Fibroblast of lung (primary cell): ENCODE measurements at places on chromosomes 2 and 18. TPM values are rescaled to one million over a fixed set of nuclear protein-coding genes. Genes with fewer than 3 reads are reported as not detected.

CTAGE1 gene
- total RNA-seq = under 0.01 TPM in 1 of 2 replicates, not detected in the other

FTCDNL1 gene
- total RNA-seq = 2.3 and 3.6 TPM in 2 replicates

SFXN5 gene
- total RNA-seq = 10.0 and 13.9 TPM in 2 replicates

ODC1 gene
- total RNA-seq = 53.9 and 86.4 TPM in 2 replicates

OTOS gene
- total RNA-seq = not detected in 2 replicates

TMBIM1 gene
- 168 and 235 TPM in 2 replicates for total RNA-seq

SEH1L gene
- 40.6 and 43.9 TPM in 2 replicates for total RNA-seq

ZC3H15 gene
- 79.9 and 92.7 TPM in 2 replicates for total RNA-seq

PAIP2B gene
- total RNA-seq = 1.2 and 1.5 TPM in 2 replicates

PCARE gene
- under 0.01 TPM in 1 of 2 replicates, not detected in the other for total RNA-seq

MYOM1 gene
- total RNA-seq = 0.26 and 0.83 TPM in 2 replicates

GRCh38 chr2:25297738-25298137 lies 44.0 kb downstream of the DNMT3A start:
- DNase-seq = no peak

DNA sequence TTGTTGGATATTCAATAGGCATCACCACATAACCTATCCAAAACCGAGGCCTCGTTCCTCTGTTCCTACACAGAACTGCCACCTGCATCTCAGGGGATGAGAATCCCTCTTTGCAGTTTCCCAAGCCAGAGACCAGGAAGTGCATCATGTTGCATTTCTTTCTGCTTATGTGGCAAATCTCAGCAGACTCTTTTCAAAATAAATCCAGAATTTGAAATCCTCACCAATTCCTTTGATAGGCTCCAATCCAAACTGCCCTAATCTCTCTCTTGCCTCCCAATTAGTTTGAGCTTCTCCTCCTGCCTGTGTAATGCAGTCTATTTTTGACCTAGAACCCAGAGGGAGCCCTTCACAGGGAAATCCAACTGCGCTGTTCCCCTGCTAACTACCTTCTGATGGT lies 215.5 kb downstream of the RNF144A start:
- DNase-seq = no peak

- DNase-seq = no peak
Observed at GRCh38 chr2:174630107-174630506, 32.5 kb upstream of the WIPF1 start.

DNA sequence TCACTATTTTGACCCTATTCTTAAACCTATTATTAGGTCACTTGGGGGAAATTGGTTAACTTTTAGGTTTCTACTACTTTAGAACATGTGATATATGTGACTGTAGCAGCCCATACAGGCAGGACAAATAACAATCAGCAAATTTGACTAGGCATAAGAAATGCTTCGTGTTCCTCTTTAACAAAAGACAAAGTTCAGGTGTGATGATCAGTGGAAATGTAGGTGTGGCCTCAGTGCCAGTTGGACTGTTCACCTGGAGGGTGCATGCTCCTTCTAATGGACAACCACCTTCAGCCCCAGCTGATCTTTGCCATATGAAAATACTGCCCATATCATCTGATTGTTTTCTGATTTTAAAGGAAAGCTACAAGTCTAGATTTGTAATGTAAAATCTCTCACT lies 6.4 kb downstream of the PDK1 start:
- no peak for DNase-seq

GRCh38 chr18:50622865-50623393 lies 63.0 kb downstream of the MAPK4 start:
- DNase-seq = no peak

DNA sequence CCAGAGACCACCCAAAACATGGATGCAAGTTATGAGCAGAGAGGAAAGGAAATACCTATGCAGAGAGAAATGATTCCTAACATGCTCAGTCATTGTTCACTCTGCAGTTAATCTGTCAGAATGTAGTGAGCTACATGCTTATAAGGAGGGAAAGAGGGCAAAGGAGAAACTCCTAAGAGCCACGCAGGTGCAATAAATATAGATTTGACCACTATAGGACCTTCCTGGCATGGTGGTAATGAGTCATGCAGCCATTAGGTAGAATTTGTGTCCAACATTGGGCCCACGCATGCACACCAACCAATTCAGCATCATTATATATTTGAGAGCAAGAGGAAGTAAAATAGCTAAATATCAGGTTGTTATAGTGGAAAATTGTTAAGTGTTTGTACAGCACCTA lies 699.9 kb downstream of the DSC3 start:
- DNase-seq = no peak

DNA sequence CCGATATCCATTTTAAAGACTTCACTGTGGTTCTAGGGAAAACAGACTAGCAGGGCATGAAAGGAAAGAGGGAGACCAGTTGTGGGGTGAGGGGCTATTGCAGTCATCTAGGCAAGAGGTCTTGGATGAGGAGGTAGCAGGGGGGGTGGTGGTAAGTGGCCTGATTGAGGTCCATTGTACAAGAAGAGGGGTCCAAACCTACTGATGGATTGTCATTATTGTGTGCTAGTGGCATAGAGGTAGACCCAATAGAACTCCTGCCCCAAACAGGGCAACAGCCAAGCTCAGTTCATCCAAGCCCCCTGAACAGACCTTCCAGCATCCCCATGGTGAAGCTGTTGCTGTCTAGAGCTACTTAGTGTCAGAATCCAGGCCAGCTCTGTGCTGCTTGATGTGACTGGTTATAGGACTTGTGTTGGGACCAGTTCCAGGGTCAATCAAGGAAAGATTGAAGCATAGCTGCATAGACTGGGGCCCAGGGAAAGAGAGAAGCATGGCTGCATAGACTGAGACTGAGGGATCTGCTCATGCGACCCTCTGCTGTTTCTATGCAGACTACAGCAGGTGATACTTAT lies 7.0 kb downstream of the ASAP2 start:
- DNase-seq = no peak

DNA sequence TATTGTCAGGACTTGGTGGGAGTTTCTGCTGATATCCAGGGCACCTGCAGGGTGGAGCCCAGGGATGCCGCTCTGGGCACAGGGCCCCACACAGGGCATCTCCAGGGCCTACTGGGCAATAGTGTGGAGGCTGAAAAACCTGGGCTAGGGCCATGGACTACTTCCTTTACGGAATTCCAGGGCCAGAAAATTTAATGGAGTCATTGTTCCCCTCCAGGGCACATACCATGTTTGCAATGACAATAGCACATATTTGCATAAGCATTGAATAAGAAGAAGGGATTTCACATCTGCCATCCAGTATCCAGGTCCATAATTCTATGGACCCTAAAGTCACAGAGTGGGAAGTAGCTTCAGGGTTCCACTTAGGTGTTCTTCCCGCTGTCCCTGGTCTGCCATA lies 103.8 kb upstream of the TPO start:
- no peak for DNase-seq

GRCh38 chr2:178517496-178517895 lies 37.2 kb downstream of the PLEKHA3 start:
- DNase-seq = no peak

GRCh38 chr2:201978986-201979385 lies 54.7 kb upstream of the FZD7 start:
- DNase-seq = no peak

DNA sequence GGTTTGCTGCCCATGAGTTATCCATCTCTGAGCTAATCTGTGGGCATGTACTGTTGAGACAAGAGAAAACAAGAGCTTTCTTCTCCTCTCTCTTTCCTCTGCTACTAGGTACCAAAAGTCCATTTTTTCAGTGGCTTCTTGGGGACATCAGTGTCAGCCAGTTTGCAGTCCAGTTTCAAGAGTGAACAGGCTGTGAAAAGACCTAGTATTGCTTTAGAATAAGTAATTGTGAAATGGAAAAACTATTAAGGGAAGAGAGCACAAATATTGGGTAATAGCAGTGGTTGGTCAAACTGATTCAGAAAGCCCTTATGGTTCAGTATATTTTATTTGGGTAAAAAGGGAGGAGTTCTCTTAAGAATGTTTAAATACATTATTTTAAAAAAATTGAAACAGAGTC lies 33.0 kb upstream of the MEP1B start:
- DNase-seq = no peak

- no peak for DNase-seq
Observed at GRCh38 chr2:40255103-40255502, 196.8 kb downstream of the SLC8A1 start.

GRCh38 chr2:214515111-214515510 lies 104.3 kb downstream of the VWC2L start:
- DNase-seq = no peak

DNA sequence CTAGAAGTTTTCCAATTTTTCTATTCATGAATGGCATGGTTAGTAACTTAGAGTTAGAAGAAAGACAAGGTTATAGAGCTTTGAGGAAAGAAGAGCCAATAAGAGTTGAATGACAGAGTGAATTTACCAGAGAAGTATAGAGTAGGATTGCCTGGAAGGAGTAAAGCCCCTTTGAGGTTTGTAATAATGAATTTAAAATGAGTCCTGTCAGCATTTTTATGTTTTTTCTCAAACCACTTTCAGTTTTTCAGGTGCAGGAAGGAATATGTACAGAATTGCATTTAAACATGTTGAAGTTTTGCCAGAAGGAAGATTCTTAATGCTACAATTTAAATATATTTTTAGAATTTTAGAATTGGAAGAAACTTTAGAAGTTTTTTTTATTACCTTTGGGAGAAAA lies 408.3 kb downstream of the DSC3 start:
- DNase-seq = no peak

DNA sequence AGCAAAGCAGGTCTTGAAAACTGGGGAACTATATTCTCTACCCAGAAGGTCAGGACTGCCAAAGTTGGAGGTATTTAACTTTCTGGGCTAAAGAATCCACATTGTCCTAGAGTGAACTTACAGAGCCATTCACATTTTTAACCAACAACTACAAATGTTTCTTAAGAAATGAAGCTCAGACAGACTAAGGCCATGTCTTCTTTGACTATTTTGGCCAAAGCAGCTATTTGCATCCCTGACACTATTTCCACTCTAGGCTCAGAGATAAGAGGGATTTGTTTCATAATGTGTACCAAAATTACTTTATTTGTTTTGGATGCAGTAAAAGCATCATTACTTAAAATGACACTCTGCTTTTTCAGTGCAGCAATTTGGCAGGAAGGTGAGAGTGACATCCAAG lies 18.1 kb downstream of the PID1 start:
- DNase-seq = no peak

- peak; percentile 68 for DNase-seq
Observed at GRCh38 chr2:37344453-37345361, at the start of gene QPCT. Gene QPCT, plus strand, starts transcription at chr2:37344630. Its CDS starts 102 bp downstream, at chr2:37344732.

DNA sequence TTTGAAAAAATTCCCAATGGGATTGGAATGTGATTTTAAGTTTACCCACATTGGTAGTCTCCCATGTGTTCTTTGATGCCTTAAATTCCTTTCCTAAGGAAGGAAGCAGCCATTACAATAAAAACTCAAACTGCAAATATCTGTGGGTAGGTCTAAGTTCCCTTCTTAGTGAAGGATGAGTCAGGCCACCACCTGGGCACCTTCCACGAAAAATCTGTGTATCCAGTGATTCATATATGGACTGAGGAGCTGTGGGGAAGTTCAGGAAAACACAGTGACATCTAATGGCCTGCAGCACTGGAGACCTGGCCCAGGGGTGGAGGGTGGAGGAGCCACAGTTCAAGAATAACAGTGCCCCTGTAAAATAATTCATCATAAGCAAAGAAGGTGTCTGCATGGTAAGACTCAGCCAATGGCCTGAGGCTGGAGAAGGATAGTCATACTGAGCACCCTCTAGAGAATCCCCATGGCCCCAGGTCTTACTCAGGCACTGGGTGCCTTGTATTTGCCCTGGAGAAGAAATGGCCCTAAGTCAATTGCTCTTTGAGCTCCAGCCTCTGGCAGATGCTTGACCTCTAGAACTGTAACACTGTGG lies 248.6 kb downstream of the SP3 start:
- DNase-seq = no peak

- DNase-seq = no peak
Observed at GRCh38 chr18:13562494-13563029, 163.8 kb downstream of the FAM210A start.

DNA sequence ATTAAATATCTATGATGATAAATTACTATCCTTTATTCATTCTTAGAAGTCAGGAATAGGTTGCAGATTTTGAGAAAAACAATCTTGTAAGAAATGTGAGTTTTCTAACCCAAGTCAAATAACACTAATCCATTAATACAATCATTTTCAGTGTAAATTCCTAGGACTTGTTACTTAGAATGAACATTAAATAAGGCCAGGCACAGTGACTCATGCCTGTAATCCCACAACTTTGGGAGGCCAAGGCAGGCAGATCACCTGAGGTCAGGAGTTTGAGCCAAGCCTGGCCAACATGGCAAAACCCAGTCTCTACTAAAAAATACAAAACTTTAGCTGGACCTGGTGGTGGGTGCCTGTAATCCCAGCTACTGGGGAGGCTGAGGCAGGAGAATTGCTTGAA lies 45.8 kb upstream of the CDKL4 start:
- DNase-seq = peak; percentile 48

DNA sequence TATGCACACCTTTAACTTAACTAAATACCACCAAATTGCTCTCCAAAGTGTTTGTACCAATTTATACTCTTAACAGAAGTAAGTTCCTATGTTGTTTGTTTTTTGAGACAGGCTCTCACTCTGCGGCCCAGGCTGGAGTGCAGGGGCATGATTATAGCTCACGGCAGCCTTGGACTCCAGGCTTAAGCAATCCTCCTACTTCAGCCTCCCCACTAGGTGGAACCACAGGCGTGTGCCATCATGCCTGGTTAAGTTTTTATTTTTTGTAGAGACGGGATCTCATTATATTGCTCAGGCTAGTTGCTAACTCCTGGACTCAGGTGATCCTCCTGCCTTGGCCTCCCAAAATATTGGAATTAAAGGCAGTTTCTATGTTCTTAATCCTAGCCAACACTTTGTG lies 13.1 kb upstream of the NAB1 start:
- no peak for DNase-seq
